ENCODE measurements at places on chromosomes 7 and 10.

GRCh38 chr7:104980841-104981671, 32.9 kb upstream of the KMT2E start:
- no peak for DNase-seq

DNA sequence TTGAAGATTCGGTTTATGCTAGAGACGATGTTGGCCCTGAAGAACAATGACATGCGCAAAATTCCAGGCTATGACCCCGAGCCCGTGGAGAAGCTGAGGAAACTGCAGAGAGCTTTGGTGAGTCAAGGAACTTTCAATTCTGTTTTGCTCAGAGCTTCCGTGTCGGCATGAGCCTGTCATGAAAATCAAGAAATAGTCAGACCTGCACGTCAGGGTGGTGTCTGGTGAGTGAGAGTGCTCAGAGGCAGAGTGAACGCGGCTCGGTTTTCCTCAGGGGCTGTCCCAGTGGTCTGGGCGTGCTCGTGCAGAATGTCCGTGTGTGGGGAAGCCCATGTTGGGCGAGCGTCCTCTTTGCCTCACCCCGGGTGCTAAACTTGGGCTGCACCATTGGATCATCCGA, 12.6 kb downstream of the NOM1 start:
- DNase-seq = no peak

- DNase-seq = no peak
Measured at GRCh38 chr10:28849309-28849708, 172.0 kb downstream of the BAMBI start.

DNA sequence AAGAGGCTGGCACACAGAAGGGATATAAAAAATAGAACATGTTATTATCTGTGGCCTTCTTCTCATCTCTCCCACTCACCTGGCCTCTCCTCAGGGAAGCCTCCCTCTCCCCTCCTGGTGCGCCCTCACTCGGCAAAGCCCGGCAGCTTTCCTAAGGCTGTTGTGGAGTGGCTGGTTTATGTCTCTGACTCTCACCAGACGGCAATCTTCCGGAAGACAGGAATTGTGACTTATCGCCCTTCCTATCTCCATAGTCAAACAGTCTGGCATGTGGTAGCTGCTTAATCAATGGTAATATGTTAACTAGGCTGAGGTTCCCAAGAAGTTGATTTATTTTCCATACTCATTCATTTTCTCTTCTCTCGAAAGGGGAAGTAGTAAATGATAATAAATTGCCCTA, 78.7 kb downstream of the ATXN7L1 start:
- no peak for DNase-seq

GRCh38 chr7:50308532-50309385, 4.2 kb downstream of the IKZF1 start:
- no peak for DNase-seq

GRCh38 chr10:24681572-24682088, 42.1 kb downstream of the ARHGAP21 start:
- DNase-seq = no peak

GRCh38 chr10:120917521-120918250, 66.5 kb downstream of the WDR11 start:
- DNase-seq = no peak

- no peak for DNase-seq
Measured at GRCh38 chr7:14673202-14673601, 229.3 kb downstream of the DGKB start.

DNA sequence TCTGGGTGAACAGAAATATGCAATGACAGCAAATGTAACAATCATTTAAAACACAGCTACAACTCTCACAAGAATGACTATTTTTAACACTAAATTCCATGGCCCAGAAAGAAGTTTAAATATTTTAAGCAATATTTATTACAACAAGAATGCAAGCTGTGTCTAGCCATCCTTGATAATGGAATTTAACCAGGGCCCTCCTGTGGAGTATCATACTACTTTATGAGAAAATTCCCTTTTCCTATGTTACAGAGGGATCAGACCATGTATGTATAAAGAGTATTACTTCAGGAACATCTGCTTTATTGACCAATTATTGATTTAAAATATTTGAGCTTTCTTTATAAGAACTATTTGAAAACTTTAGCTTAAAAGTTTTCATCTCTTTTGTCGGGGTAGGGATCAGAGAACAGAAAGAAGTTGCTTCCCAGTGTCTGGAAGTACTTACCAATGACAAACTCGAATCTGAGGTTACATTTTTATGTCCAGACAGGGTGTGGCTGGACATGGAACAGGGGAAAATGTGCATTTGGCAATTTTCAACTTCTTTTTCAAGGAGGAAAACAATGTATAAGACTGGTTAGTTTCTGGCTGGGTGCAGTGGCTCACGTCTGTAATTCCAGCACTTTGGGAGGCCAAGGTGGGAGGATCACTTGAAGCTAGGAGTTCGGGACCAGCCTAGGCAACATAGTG, 48.3 kb upstream of the NRBF2 start:
- DNase-seq = no peak

DNA sequence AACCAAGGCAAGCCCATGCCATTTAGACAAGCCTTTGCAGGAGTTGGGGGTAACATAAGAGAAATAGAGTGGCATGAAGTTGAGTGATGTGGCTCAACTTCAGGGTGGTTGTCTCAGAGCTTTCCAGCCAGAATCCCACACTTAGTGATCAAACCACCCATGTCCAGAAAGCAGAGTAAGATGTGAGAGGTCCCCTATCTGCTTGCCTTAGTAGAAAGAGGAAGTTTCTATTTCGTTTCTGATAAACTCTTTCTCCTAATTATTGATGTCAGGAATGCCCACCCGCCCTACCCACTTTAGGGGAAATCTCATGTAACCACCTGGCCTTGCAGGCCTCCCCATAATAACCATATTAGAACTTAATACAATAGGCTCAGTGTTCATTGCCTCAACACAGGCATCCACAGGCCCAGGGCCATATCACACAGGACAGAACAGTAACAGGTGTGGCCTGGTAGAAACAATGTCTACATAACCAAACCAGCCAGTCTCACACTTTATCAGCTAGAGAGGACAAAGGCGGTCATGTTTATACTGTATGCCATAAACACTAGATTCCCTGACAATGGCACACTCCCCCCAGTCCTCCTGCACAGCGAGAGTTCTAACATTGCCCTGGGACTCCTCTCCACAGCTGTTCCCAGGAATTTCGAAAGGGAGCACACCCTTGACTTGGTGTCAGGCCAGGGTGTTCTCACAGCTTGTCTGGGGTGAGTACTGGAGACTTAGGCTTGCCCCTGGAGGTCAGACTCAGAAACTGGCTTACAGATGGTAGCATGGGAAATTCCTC, 364.4 kb downstream of the CXCL12 start:
- no peak for DNase-seq

DNA sequence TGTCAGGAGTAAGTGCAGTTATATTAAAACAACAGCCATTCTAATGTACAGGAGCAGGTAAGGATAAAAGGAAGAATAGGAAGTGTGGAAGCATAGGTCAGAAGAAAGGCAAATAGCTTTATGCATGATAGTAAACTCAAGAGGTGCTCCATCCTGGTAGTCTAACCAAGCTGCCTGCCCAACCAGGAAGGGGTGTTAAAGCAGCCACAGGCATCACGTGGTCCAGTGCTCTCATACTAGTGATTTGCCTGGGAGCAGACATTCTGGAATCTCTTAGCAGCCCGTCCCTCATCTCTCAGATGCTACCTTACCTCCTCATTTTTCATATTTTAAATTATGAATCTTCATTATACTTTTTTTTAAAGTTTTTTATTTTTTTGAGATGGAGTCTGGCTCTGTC, 18.5 kb downstream of the ABRAXAS2 start:
- no peak for DNase-seq

DNA sequence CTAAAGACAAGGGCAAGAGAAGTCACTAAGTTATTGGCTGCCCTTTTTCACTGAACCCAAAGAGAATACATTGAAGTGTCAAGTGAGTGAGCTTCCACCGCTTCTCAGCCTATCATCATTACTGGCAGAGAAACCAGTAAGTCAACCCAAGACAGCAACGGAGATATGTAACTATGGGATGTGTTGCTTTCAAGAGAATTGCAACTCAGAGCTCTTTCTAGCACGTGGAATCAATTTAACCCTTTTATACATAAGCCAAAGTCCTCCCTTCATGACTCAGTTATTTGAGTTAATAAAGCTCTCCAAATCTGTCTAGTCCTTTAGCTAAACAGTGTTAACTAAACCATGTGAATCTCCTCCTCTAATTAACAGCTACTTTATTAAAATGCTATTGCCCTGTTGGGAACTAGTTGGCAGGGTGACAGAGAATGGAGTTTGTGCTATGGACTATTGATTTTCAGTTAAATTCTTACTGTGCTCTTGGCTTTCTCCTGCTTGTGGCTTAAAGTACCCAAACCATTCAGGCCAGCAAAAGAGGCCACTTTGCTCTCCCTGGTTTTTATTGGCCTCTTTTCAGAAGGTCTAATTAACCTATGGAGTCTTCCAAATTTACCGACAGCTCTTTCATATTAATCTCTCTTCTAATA, 287.7 kb downstream of the NRG3 start:
- DNase-seq = no peak

DNA sequence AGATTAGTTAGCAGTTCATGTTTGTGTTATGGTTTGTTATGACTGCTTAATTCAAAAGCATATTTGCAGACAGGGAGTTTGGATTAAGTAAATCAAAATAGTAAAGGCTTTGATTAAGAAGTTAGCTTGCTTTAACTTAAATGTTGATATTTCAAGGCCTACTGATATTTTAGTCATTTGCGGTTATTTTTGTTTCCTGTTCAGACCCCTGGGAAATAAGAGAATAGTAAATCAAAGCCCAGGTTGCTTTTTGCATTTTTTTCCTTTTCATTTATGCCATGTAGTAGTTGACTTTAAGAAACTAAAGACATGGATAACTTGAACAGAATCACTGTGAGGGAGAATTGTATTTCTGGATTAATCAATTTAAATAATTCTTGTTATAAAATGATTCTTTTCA, 77.3 kb downstream of the HDAC9 start:
- DNase-seq = no peak

DNA sequence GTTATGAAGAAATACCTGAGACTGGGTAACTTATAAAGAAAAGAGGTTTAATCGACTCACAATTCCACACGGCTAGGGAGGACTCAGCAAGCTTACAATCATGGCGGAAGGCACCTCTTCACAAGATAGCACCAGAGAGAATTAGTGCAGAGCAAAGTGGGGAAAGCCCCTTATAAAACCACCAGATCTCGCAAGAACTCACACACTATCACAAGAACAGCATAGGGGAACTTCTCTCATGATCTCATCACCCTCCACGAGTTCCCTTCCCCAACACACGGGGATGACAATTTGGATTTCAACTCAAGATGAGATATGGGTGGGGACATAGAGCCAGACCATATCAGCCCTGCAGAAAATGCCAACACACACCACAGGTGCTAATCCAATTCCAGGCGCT, 218.7 kb downstream of the PARD3 start:
- no peak for DNase-seq

- DNase-seq = no peak
Measured at GRCh38 chr7:141418066-141418465, 133.1 kb upstream of the AGK start.

DNA sequence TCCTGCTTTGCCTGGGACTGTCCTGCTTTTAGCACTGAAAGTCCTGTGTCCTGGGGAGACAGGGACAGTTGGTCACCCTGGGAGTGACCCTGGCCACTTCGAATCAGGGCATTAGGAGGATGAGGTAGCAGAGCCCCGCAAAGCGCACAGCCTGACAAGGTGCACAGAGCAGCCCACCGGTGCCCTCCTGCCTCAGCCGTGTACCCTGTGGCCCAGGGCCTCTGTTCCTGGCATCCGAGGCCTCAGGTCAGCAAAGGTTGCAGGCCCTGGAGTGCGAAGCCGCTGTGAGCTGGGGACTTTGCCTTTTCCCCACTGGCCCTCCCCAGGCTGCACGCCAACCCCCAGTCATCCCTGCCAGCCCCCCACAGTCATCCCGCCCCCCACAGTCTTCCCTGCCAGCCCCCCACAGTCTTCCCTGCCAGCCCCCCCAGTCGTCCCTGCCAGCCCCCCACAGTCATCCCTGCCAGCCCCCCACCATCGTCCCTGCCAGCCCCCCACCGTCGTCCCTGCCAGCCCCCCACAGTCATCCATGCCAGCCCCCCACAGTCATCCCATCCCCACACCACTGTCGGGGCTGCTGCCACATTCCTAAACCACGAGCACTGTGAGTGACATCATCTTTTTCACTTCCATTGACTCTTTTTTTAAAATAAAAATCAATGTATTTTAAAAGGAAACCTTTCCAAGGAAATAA, 91.8 kb downstream of the RGS10 start:
- DNase-seq = no peak

GRCh38 chr10:34078745-34079470, 736.2 kb downstream of the PARD3 start:
- no peak for DNase-seq

- DNase-seq = no peak
Measured at GRCh38 chr10:16470747-16471146, 33.9 kb downstream of the PTER start.

GRCh38 chr7:8109196-8110022, 140.8 kb downstream of the GLCCI1 start:
- no peak for DNase-seq

- DNase-seq = peak; percentile 9
Measured at GRCh38 chr10:58691528-58691927, 178.9 kb downstream of the BICC1 start.

DNA sequence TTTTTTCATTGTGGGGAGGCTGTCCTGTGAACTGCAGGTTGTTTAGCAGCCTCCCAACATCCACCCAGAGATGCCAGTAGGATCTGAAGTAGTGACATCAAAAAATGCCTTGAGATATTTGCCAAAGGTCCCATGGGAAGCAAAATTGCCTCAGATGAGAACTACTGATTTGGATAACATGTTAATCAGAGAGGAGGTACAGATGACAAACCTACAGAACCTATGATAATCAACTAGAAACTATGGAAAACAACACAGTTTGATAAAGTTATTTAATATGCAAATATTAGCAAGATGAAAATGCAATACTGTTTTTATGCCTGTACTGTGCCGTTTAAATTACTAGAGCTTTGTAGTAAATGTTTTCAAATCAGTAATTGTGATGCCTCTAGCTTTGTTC, 90.9 kb upstream of the NOBOX start:
- no peak for DNase-seq

GRCh38 chr10:86970162-86970981, 2.1 kb downstream of the ADIRF start:
- DNase-seq = peak; percentile 83

DNA sequence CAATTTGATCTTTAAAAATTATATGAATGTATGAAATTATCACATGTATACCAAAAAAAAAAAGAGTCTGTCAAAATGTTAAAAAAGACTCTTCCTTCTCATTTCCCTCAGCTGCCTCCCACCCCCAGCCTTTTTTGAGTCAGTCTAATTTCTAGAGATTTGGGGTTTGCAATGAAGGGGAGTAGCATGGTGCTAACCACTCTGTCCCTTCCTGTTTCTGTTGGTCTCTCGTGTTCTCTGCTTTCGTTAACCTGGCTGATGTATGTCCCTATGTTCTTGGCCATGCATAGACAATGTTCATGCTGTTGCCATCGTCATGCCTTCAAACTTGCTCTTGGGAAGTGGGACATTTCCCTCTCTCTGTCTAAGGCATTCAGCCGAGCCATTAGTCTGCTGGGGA, 474.1 kb downstream of the LRMDA start:
- DNase-seq = no peak

GRCh38 chr10:131011936-131012640, 299.4 kb downstream of the TCERG1L start:
- no peak for DNase-seq
